NCI-H1436 (cell line): ENCODE measurements at places on chromosomes 4 and X.

DNA sequence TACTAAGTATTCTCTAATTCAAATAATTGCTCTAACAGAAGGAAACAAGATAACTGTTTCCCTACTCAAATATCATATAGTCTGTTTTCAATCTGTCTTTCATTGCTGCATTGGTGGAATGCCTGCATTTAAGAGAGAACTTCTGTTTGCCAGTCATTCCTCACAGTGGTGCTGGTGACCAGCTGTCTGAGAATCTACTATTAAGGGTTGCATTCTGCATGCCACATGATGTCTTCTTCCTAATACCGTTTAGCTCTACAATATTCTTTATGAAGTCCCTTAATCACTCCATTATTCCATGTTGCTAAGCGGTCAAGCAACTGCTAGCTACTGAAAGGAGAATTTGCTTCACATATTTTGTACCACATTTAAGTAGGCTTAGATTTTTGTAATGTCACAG is 167.1 kb upstream of the CENPE start:
- DNase-seq, result no peak

DNA sequence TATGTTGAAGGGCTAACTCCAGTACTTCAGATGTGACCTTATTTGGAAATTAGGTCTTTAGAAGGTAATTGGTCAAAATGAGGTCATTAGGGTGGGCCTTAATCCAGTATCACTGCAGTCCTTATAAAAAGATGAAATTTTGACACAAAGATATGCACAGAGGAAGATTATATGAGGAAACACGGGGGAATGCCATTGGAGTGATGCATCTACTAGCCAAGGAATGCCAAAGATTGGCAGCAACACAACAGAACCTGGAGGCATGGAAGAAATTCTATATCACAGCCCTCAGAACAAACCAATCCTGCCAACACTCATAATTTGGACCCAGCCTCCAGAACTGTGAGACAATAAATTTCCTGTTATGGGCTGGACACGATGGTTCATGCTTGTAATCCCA is 17.6 kb downstream of the TRIM61 start:
- DNase-seq, result no peak

GRCh38 chrX:134760650-134761049 is 102.4 kb upstream of the PLAC1 start:
- DNase-seq, result no peak

GRCh38 chr4:11416071-11416766 is 12.5 kb downstream of the HS3ST1 start:
- DNase-seq, result no peak

GRCh38 chr4:142386856-142387255 is 459.2 kb downstream of the INPP4B start:
- no peak for DNase-seq

- no peak for DNase-seq
These were observed 26.3 kb downstream of the MGARP start for GRCh38 chr4:139253713-139254112.

DNA sequence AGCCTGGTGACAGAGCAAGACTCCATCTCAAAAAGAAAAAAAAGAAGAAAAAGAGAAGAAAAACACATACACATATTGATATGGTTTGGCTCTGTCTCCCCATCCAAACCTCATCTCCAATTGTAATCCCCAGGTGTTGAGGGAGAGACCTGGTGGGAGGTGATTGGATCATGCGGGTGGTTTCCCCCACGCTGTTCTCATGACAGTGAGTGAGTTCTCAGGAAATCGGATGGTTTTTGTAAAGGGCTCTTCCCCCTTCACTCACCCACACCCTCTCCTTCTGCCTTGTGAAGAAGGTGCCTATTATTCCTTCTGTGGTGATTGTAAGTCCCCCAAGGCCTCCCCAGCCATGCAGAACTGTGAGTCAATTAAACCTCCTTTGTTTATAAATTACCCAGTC is 68.4 kb downstream of the LDB2 start:
- DNase-seq, result no peak
